Ovary (tissue), 10 donors: ENCODE measurements at places on chromosomes 3 and 15.

DNA sequence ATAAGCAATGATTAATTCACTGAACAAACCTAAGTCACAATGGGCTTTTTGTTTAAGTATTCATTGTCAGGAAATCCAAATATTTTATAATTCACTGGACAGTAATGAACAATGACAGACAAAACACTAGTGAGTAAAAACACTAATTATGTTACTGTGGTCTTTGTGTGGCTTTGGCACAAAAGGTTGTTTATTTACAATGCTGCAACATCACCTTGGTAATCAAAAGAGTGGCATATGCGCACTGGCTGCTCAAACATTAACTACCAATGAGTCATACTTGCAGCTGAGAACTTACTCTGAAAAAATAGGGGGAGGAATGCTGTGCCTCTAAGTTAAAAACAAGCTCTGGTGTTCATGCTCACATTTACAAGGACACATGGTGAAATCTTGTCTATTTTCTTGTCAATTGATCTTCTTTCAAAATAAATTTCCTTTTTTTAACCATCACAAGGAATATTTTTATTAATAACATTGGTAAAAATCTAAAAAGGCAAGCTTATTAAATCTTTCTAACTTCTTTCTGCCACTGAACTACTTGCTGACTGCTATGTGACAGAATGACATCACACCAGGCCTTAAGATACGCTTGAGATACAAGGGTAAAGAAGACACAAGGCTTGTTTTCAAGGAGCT lies 85.2 kb upstream of the PPIB start:
- DNase-seq: no peak

GRCh38 chr3:59072681-59073080 lies 22.9 kb upstream of the CFAP20DC start:
- no peak for DNase-seq

- DNase-seq: no peak
Observed at GRCh38 chr15:70210076-70210475, 112.4 kb upstream of the TLE3 start.

DNA sequence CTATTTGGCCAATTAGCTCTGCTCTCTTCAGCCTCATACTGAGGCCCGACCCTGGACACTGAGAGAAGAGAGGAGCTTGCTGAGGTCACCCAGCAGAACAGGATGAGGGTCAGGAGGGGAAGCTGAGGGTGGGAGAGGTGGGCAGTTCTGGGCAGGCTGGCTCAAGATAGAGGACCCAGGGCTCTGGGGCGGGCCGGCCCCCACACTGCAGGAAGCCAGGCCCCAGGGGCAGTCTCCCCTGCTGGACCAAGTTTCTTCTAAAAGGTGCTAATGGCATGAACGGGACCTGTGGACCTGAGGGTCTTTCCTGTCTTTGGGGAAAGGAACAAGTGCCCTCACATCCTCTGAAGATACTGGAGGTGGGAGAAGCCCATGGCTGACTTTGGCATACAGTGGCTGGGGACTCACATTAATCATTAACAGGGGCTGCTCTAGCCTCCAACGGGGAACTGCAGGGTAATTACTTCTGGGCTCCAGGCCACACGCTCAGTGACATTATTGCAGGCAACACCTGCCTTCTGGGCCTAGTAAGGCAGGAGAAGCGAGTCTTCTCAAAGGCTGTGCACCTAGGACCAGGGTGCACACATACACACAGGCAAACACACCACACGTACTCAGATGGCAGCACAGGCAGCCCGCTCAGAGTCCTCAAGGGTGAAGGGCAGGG lies 10.6 kb downstream of the HCN4 start:
- no peak for DNase-seq

DNA sequence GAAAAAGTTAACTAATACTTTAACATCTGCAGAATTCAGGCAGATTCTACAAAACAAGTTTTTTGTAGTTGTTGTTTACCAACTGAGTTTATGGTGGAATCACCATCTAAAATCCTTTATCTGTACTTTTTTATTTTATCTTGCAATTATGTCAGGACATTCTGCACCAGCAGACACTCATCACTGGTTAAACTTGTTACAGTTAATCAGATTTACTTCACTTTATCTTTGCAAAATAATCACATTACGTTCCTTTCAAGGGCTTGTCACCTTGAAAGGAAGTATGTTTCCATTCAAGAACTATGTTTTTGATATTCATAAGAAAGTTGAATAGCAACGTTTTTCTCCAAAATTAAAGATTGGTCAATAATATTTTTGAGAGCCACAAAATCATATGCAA lies 796.6 kb upstream of the ROBO1 start:
- no peak for DNase-seq

DNA sequence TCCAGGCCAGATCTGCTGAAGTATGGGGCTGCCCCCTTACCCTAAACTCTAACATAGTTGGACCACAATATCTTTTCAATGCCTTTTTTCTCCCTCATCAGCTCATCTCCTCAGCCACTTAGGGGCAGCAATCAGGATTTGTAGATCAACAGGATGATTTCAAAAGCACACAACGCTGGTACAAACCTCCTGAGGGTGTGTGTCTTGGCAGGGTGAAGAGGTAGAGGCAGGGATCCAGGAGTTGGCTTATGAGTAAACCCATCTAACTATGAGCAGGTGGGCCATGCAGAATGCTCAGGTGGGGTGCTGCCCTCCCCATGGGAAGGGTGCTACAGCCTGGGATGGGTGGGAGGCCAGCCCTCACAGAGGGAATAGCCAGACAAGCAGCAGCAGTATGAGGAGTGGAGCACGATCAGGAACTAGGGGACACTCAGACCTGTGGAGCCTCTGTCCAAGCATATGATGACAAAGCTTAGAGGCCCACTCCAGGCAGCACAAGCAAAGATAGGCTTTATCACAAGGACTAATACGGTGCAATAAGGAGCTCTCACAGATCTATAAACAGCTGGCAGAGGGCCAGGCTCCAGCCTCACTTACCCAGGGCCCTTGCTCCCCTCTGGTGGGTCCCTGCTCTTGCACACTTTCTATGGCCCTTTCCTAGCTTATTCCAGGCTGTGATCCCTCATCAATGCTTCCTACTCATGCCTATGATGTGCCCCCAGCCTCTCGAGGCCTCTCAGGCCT lies 32.2 kb downstream of the IL20RB start:
- DNase-seq: no peak

- no peak for DNase-seq
Observed at GRCh38 chr15:27426805-27427204, 455.8 kb downstream of the GABRG3 start.

DNA sequence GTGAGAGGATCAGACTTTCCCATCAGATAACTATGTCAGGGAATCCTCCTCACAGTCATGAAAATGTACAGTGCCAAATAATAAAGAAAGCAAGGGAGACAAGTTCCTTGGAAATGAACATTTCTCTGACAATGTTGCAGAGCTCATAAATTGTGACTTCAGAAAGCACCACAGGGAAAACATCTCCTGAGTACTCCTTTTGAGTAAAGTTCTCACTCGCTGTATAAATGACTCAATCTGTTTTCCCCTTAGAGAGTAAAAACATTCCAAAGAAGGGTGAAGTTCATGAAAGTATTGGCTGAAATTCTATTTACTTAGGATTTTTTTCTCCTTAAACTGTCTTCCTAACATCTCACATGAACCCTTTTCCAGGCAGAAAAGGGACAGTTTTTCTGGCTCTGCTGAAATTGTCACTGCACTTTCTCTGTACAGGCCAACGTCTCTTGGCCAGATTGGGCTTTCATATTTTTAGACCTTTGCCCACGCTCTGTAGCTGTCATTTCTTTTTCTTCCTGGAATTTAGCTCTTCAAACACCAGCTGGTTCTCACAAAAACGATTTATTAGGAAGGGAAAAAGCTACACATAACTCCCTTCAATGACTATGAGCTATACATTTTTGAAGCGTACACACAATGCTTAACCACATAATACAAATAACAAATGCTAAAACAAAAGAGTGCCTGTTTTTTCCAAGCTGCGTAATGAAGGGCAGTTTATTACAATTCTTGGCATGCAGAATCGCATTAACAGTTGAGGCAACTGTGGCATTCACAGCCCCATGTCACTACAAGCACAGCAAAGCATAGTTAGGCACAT lies 216.1 kb downstream of the ATP8B4 start:
- no peak for DNase-seq

DNA sequence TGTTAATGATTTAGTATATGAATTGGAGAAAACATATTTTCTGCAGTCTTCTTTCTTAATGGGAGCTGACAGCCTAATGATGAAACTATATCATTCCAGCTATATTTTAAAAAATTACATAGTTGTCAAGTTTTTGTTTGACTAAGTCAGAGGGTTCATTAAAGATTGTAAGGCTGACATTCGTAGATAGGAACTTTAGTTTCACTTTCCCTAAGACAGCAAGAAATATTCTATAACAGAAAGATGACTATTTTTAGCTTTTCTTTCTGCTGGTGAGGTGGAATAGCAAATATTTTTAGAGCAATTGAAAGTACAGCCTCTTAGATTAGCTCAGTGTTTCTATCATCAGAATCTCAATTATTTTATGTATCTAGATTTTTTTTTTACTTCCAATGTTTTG lies 60.2 kb downstream of the PIAS1 start:
- no peak for DNase-seq

DNA sequence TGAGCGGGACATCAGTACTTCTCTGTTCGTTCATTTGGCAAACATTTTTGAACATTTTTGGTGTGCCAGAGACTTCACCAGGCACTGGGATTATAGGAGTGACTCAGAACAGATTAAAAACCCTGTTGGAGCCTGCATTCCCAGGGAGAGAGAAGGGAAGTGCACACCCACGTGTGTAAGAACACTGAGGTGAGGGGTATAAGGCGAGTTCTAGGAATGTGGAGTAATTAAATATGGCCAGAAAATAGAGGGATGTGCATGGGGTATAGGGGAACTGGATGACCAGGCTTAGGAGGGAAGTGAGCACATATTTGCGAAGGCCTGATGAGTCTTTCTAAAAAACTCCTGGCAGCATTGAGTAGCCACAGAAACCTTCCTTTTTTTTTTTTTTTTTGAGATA lies 401.2 kb upstream of the C2CD4B start:
- DNase-seq: no peak

DNA sequence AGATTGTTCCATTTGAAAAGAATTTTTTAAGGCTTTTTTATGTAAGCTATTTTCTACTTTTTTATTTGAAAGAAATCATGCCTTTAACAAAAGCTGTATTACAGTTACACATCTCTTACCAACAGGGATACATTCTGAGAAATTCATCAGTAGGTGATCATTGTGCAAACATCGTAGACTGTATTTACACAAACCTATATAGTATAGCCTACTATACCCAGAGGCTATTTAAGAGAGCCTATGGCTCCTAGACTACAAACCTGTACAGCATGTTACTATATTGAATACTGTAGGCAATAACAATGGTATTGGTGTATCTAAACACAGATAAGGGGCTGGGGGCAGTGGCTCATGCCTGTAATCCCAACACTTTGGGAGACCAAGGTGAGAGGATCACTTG lies 43.1 kb downstream of the PEAK1 start:
- no peak for DNase-seq

DNA sequence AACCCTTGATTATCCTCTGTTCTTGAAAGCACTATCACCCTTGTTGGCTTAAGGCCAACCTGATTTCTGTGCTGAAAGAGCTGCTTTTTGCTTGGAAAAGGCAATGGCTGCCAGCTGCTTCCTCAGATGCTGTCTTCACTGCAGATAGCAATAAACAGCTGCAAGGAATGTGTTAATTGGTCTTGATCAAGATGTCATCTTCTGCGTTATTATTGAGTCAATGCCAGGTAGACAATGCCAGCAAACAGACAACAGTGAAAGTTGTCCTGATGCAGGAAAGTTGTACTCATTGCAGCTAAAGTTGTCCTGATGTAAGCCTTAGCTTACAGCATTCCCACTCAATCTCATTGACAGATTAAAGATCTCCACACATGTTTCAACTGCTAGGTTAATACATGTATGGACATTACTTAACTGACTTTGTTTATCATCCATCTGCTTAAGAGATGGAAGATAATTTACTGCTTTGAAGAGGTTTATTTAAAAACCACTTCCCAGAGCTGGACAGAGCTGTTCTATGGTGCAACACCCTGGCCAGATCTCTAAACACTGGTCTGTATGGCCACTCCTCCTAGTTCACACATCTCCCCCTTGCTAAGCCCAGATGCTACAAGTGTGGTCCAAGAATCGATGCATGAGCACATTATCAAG lies 251.0 kb upstream of the MCTP2 start:
- no peak for DNase-seq

GRCh38 chr3:169171739-169172138 lies 491.8 kb downstream of the MECOM start:
- no peak for DNase-seq

DNA sequence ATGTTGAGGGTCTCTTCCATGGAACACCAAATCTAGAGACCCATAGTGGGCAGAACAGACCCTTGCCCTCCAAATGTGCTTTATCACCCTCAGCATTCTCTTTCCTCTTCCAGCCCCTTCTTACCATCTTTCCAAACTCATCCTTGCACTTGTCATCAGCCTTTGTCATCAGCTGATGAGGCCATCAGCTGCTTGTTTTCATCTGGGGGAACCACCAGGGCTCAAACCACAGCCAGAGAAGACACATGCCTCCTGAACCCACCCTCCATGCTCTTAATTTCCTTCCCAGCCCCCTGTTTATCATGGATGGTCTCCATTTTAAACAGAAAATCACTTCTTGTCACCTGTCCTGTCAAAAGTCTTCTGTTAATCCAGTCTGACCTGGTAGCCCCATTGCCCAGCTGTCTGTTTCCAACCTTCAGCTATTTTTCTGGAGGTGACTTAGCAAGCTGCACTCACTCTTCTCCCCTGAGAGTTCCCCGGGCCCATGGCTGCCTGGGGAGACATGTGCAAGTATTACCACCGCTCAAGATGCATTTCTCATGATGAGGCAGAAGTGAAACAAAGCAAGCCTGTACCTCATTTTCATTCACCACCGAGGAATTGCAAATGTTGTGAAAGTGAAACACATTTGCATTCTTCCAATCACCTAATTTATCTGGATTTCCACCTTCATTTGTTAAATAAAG lies 14.7 kb upstream of the SYNM start:
- no peak for DNase-seq

DNA sequence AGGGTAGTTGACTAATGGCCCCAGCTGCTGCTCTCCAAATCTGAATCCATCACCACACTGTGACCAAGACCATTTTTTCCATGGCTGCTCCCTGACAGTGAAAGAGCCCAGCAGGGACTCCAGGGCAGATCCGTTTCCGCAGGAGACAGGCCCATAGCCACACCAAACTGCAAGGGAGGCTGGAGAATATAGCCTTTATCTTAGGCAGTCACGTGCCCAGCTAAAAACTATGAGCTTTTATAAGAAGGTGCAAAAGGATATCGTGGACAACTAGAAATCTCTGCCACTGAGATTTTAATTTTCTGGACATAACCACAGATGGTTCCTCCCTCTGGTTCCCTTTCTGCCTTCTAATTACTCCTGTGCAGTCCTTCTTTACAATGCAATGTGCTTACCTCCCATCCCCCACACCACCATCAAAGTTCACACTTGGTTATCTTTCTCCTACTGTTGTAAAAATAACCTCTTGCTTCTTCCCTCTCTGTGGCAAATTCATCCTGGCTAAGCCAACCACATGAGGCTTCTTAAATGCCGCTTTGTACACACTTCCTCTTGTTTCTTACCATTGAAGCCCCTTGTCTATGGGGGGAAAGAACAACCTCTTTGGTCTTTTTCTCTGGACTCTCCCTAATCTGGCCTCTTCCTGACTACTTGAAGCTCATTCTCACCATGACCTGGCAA lies 233.7 kb downstream of the SHQ1 start:
- DNase-seq: no peak
